ENCODE measurements at places on chromosomes 3 and 15. TPM values are rescaled to one million over a fixed set of nuclear protein-coding genes. Genes with fewer than 3 reads are reported as not detected.

Gene LRRC49
- total RNA-seq = 6.3 TPM

Gene WNT7A
- 4.7 TPM for total RNA-seq

Gene KLHL25
- 5.3 TPM for total RNA-seq

Gene CMTM7
- 37.1 TPM for total RNA-seq

Gene CBLB
- total RNA-seq = 29.8 TPM

Gene C3orf62
- total RNA-seq = 12.4 TPM

Gene TGFBR2
- 33.6 TPM for total RNA-seq

Gene A4GNT
- not detected for total RNA-seq

Gene SLC22A14
- total RNA-seq = not detected

Gene MCTP2
- 5.7 TPM for total RNA-seq

Gene MYZAP
- 5.9 TPM for total RNA-seq

Gene MFAP1
- total RNA-seq = 22.3 TPM

Gene CCDC80
- total RNA-seq = 162 TPM

Gene CEP19
- 3.4 TPM for total RNA-seq

Gene ESYT3
- 6.4 TPM for total RNA-seq

Gene TMEM41A
- 37.2 TPM for total RNA-seq

Gene ACAN
- not detected for total RNA-seq

Gene KNL1
- total RNA-seq = 16.2 TPM

Gene PPIP5K1
- 62.4 TPM for total RNA-seq

Gene CHRD
- not detected for total RNA-seq

Gene STARD5
- 0.41 TPM for total RNA-seq

Gene CFAP44
- 9.1 TPM for total RNA-seq

Gene P2RY12
- total RNA-seq = not detected

Gene NEO1
- total RNA-seq = 4.1 TPM

Gene MUC20
- 98.1 TPM for total RNA-seq

Gene IREB2
- 48.8 TPM for total RNA-seq

Gene JMJD7
- total RNA-seq = 6.5 TPM

Gene INSYN1
- not detected for total RNA-seq

Gene USP19
- 72.1 TPM for total RNA-seq

Gene GP9
- not detected for total RNA-seq

Gene FAN1
- 10.2 TPM for total RNA-seq

Gene BNC1
- total RNA-seq = 0.83 TPM

Gene CLDN11
- 1.9 TPM for total RNA-seq

Gene KLHL40
- total RNA-seq = not detected

Gene ARID3B
- 10.8 TPM for total RNA-seq

Gene SHF
- 6.1 TPM for total RNA-seq

Gene USP8
- 64.6 TPM for total RNA-seq

Gene CCR2
- not detected for total RNA-seq

Gene NME9
- total RNA-seq = not detected

Gene STRIT1
- total RNA-seq = not detected

Gene SEMA3G
- 1.4 TPM for total RNA-seq

Gene RARRES1
- 20.5 TPM for total RNA-seq

Gene OR5K2
- total RNA-seq = not detected

Gene PTPN23
- 36.9 TPM for total RNA-seq

Gene THSD4
- total RNA-seq = 33.1 TPM

Gene C3orf33
- total RNA-seq = 2.3 TPM

Gene SCN11A
- not detected for total RNA-seq

Gene C15orf61
- total RNA-seq = 6.8 TPM

Gene INKA1
- 0.40 TPM for total RNA-seq

Gene LMOD3
- not detected for total RNA-seq

Gene FOXL2NB
- total RNA-seq = 0.18 TPM

Gene GRK7
- total RNA-seq = not detected

Gene RTP3
- not detected for total RNA-seq

Gene CD80
- not detected for total RNA-seq

Gene IL5RA
- not detected for total RNA-seq

Gene COPB2
- total RNA-seq = 156 TPM

Data from PC-9 (cell line).